CD4-positive, alpha-beta T cell (primary cell): ENCODE measurements at places on chromosomes 16 and 17. TPM values are rescaled to one million over a fixed set of nuclear protein-coding genes. Genes with fewer than 3 reads are reported as not detected.
A peak's percentile ranks its signal among the peaks of the same experiment; 100 is the strongest.

DNA sequence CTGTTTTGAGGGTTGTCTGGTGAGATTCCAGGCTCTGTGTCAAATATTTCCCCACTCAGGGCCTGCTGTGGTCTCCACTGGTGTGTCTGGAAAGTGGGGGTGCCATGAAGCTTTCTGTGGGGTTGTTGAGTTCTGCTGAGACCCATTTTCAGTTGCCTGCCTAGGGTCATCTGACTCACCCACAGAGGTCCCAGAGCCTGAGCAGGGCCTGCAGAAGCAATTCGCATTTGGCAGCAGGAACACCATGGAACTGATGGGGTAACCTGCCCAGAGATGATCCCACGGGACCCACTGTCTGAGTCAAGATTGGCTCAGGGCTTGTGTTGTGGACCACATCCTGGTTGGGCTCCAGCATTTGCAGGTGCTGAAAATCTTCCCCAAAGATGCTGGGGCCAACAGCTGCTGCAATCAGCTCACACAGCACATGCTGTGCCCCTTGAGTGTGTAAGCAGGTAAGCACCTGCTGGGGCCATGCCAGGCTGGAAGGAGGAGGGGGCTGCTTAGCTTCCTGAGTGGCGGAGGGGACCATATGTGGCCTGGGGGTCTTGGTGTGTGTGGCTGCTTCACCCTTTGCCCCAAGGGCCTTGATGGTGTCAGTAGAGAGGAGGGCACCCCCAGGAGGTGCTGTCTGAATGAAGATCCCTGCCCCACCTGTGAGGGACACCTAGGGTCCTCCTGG, 1726.1 kb downstream of the TP53TG3F start:
- no peaks in the 10 kb centered on the region for H3K4me1 ChIP-seq
- H3K27me3 ChIP-seq: no peaks in the 10 kb centered on the region
- H3K4me3 ChIP-seq: no peak overlapping the region
- no peak overlapping the region for H3K27ac ChIP-seq
- no peak for DNase-seq
- no peaks in the 10 kb centered on the region for H3K36me3 ChIP-seq

DNA sequence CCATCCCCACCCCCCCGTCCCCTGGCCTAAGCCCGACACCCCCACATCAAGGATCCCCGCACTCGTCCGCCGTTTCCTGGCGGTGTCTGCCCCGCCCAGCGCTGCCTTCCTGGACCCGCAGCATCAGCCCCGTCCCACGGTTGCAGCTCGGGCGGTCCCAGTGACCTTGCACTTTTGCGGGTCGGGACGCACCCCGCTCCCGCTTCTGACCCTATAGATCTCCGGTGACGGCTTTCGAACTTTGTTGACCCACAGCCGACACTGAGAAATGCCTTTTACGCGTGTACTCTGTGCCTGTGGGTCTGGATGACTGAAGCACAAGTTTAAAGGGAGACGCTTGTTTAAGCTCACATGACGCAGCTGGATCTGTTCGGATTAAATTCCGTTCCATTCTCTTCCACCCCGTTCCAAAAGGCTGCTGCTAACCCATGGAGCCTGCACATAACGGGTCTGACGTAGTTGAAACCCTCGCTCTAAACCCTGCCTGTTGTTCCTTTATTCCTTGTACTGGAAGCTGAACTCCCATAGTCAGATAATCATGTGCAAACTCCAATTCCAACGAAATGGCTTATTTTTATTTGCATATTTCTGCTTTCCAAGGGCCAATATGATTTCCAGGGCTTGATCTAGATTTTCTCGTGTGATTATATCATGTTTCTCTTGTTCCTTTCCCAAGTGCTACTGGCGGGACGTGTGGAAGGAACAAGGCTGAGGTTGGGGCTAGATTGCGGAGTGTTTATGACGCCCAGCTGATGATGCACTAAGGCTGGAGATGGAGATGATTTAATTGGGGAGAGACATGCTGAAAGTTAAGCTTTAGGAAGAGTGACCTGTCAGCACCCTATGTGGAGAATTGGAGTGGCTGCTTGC, 834 bp downstream of the FLYWCH1 start:
- DNase-seq: peak; percentile 15
- peak overlapping the region; percentile 7 for H3K27ac ChIP-seq
- H3K4me3 ChIP-seq: peak overlapping the region; percentile 75
- no peaks in the 10 kb centered on the region for H3K27me3 ChIP-seq
- peaks cover 18% of the 10 kb centered on the region for H3K4me1 ChIP-seq

GRCh38 chr16:17578981-17579874, 108.5 kb upstream of the XYLT1 start:
- no peak overlapping the region for H3K27ac ChIP-seq
- H3K4me1 ChIP-seq: no peaks in the 10 kb centered on the region
- peak; percentile 71 for DNase-seq
- H3K4me3 ChIP-seq: no peak overlapping the region

- no peak for DNase-seq
- H3K4me1 ChIP-seq: no peaks in the 10 kb centered on the region
- H3K4me3 ChIP-seq: no peak overlapping the region
- H3K36me3 ChIP-seq: peaks cover 26% of the 10 kb centered on the region
- H3K27me3 ChIP-seq: no peaks in the 10 kb centered on the region
- H3K27ac ChIP-seq: no peak overlapping the region
These were observed 182.3 kb downstream of the PHKB start for GRCh38 chr16:47643323-47644000.

DNA sequence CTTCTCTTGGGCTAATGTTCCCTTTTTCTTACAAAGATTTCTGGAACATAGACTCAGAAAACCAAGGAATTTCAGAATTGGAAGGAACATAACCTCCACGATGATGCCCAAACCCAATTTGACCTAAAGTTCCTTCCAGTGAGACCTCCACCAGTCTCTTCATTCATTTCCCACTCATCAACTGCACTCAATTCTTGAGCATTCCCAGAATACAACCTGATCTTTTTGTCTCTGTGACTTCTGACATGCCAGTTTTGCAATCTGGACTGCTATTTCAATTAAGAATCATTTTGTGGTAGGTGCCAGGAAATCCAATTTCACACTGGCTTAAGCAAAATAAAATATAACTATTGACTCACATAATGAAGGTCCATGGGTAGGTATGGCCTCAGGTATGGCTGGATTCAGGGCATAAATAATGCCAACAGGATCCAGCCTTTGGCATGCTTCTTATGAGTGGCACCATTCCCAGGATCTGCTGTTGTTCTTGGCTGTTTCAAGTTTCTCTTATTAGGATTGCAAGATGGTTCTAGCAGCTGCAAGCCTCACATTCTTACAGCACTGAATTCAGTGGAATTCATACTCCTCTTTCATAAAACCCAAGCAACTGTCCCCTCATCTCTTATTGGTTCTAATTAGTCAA, 184.3 kb downstream of the HS3ST4 start:
- no peak overlapping the region for H3K4me3 ChIP-seq
- no peaks in the 10 kb centered on the region for H3K36me3 ChIP-seq
- no peak for DNase-seq
- no peak overlapping the region for H3K27ac ChIP-seq
- no peaks in the 10 kb centered on the region for H3K4me1 ChIP-seq
- no peaks in the 10 kb centered on the region for H3K27me3 ChIP-seq

GRCh38 chr16:50444526-50444925, 75.7 kb upstream of the BRD7 start:
- no peaks in the 10 kb centered on the region for H3K36me3 ChIP-seq
- DNase-seq: no peak
- no peaks in the 10 kb centered on the region for H3K4me1 ChIP-seq
- H3K4me3 ChIP-seq: no peak overlapping the region
- no peak overlapping the region for H3K27ac ChIP-seq
- peaks cover 2% of the 10 kb centered on the region for H3K27me3 ChIP-seq

GRCh38 chr17:57861790-57862693, 12.2 kb upstream of the MRPS23 start:
- no peak overlapping the region for H3K27ac ChIP-seq
- H3K4me1 ChIP-seq: peaks cover 21% of the 10 kb centered on the region
- peaks cover 14% of the 10 kb centered on the region for H3K27me3 ChIP-seq
- DNase-seq: no peak

- H3K36me3 ChIP-seq: no peaks in the 10 kb centered on the region
- H3K27me3 ChIP-seq: no peaks in the 10 kb centered on the region
- no peaks in the 10 kb centered on the region for H3K4me1 ChIP-seq
- no peak for DNase-seq
- H3K4me3 ChIP-seq: no peak overlapping the region
These were observed 80.8 kb upstream of the RNU2-1 start for GRCh38 chr17:43314611-43315011.

DNA sequence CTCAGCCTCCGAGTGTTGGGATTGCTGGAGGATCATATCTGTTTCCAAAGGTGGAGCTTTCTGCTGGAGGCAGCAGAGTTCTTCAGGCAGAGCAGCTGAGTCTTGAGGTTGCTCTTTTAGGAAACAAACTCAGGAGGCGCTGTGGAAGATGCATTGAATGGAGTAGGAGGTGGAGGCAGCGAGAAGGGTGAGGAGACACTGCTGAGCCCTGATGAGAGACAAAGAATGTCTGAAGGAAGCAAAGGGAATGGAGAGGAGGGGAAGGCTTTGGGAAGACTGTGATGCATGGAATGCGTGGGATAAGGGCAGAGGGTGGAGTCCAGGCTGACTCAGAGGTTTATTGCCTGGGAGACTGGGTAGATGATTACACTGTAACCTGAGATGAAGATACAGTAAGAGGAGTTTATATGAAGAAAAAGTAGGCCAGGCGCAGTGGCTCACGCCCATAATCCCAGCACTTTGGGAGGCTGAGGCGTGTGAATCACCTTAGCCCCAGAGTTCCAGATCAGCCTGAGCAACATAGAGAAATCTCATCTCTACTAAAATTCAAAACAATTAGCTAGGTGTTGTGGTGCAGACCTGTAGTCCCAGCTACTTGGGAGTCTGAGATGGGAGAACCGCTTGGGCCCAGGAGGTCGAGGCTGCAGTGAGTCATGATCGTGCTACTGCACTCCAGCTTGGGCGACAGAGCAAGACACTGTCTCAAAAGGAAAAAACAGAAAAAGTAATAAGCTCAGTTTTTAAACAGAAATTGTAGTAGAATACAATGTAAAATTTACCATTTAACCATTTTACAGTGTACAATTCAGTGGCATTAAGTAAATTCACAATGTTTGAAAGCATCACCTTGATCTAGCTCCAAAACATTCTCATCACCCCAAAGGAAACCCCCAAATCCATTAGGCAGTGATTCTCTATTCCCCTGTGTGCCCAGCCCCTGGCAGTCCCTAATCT, 17.8 kb upstream of the TMEM219 start:
- H3K36me3 ChIP-seq: no peaks in the 10 kb centered on the region
- H3K4me3 ChIP-seq: no peak overlapping the region
- no peaks in the 10 kb centered on the region for H3K4me1 ChIP-seq
- no peak for DNase-seq
- no peak overlapping the region for H3K27ac ChIP-seq

- DNase-seq: peak; percentile 73
- H3K27ac ChIP-seq: peak overlapping the region; percentile 19
- H3K4me3 ChIP-seq: peak overlapping the region; percentile 22
- H3K36me3 ChIP-seq: peaks cover 46% of the 10 kb centered on the region
- H3K27me3 ChIP-seq: no peaks in the 10 kb centered on the region
These were observed 18.9 kb downstream of the COG1 start for GRCh38 chr17:73211745-73212144.

DNA sequence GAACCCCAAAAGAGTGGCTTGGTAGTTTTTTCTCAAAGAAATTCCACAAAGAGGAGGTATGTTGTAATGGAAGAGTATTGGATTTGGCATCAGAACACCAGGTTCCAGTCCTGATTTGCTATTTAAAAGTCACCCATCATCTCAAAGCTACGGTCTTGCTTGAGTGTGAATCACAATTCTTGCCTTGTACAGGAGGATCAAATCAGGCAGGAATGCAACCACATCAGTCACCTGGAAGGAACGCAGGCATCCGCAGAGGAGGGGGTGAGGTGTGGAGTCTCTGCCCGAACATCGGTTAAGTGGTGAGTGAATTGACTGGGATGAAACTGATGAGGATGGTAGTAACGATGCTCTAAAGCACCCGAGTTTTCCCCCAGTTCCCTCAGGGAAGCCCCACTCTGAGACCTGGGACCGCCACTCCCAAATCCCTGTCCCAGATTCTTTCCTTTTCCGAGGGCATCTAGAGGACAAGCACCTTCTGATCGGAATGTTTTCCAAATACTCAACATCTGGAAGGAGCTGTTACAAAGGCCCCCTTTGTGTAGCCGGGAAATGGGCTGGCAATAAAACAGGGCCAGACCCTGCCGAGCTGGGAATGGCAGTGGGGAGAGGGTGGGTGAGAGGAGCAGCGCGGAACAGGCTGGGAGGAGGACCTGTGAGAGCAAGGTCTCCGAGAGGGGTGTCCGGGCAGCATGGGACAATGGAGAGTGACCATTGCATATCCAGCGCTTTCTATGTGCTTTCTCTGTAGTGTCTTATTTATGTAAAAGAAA, 469.6 kb downstream of the SLC39A11 start:
- H3K27ac ChIP-seq: no peak overlapping the region
- no peak for DNase-seq
- H3K4me3 ChIP-seq: no peak overlapping the region
- H3K4me1 ChIP-seq: peaks cover 9% of the 10 kb centered on the region
- H3K36me3 ChIP-seq: no peaks in the 10 kb centered on the region

DNA sequence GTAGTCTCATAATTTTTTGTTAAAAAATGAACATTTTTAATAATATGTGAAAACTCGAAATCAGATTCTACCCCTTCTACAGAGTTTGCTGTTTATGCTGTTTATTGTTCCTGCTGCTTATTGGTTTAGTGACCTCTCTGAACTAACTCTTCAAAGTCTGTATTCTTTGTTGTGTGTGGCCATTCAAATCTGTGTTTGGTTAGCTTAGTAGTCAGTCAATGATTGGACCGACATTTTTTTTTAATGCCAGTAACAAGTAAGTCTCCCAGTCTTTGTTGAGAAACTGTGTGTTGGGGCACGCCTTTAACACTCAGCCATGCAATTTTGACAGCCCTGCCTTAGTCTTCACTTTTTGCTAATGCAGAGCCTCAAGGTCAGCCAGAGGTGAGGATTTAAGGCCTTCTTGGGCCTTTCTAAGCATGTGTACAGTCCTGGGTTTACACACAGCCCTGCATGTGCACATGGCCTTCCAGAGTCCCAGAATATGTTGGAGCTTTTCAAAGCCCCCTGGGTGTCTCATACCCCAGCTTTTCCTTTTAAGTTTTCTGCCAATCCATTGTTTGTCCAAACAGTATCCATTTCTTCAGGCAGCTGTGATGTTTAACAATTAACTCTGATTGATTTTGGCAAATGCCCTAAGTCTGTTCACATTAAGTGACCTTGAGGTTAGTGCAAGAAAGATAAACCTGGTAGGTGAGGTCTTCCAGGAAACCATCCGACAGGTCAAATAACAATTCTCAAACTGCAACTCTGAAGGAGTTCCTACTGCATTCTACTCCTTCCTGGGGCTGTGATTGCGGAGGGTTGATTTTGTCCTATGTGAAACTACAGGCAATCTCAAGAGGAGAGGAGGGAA, 389.3 kb downstream of the PMP22 start:
- no peaks in the 10 kb centered on the region for H3K27me3 ChIP-seq
- no peak overlapping the region for H3K4me3 ChIP-seq
- no peaks in the 10 kb centered on the region for H3K4me1 ChIP-seq
- no peak for DNase-seq
- no peaks in the 10 kb centered on the region for H3K36me3 ChIP-seq
- H3K27ac ChIP-seq: no peak overlapping the region

Gene SBK1
- total RNA-seq: 13.5 TPM

Gene GCGR
- total RNA-seq: not detected

Gene CFAP119
- 2.2 TPM for total RNA-seq

Gene RRAD
- 0.49 TPM for total RNA-seq

Gene SYCE1L
- 18.9 TPM for total RNA-seq
